Cerebellar nuclear complex (tissue), 1 donor: ENCODE measurements at places on chromosomes 4 and X.

DNA sequence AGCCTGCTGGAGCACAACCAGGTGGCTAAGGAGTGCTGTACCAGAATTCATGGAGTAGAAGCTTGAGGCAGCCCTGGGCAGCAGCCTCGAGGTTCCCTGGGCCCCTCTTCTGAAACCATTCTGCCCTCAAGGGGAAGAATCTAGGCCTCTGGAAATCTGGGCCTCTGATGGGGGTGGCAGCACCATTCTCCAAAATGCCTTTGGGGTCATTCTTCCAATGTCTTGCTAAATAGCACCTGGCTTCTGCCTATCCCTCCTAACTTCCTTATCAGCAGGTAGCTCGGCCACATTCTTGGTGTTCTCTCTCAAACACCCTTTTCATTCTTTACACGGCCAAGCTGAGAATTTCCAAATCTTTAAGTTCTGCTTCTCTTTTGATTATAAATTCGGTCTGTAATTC lies 473.6 kb downstream of the BCOR start:
- DNase-seq: no peak

- no peak for DNase-seq
Measured at GRCh38 chr4:44532851-44533250, 84.2 kb upstream of the KCTD8 start.

- no peak for DNase-seq
Measured at GRCh38 chrX:141894733-141895132, 9.0 kb upstream of the MAGEC1 start.

- no peak for DNase-seq
Measured at GRCh38 chrX:136493011-136493410, 4.4 kb upstream of the HTATSF1 start.

DNA sequence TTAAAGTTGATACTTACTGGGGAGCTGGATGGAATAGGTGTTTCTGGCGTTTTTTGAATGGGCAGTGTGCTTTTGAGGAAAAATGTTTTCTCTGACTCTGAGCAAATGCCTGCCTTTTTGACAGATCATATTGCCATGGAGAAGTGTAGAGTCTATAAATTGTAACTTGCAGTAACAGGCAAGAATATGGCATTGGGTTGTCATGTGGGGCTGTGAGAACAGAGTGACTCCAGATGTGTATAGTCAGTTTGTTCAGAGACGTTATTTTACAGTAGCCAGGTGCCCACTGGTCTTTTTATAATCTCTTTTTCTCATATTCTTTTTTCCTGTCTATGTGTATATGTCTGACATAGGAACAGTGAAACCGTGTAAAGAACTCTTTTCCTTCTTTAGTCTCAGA lies 40.8 kb downstream of the RAPGEF2 start:
- DNase-seq: no peak

DNA sequence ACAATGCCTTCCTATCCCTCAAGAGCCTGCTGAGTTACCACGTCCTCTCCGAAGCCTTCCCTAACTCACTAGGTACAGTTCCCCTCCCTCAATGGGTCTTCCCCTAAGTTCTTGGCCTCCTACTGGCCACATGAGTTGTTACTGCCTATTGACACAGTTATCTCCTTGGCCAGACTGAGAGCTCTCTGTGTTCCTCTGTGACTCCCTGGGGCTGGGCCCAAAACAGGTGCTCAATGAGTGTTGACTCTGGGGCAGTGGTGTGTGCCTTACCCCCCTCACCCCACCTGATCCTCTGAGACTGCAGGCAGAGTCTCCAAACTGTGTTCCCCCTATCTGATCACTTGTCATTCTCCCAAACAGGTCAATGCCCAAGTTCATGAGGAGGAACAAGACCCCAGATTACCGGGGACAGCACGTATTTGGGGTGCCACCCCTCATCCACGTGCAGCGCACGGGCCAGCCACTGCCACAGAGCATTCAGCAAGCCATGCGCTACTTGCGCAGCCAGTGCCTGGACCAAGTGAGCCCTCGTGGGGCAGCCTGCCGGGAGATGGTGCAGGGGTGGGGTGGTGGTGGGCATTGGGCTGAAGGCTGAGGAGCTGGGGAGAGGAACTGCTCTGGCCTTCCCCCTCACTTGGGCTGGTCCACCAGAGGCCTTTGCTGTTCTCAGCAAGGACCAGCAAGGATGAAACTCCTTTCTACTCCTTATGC lies 72.6 kb downstream of the STARD8 start:
- no peak for DNase-seq

- DNase-seq: no peak
Measured at GRCh38 chr4:153790962-153791551, 2.2 kb upstream of the SFRP2 start.

DNA sequence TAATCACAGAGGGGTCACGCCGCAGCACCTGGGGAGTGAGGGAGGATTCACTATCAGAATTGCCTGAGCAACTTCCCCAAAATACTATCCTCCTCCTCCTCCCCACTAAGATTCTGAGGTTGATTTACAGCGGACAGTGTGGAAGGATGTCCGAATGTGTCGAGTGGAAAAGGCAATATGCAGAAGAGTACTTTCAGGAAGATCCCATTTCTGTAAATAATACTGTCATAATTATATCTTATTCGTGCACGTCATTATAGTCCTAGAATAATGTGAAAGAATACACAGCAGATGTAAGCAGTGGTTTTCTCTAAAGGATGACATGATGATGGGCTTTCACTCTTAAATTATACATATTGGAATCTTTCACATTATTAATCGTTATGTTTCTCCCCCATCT lies 149.8 kb upstream of the NOCT start:
- DNase-seq: no peak
